ENCODE measurements at places on chromosomes 6 and 20.

- no peak for DNase-seq
Measured at GRCh38 chr20:32248043-32248442, 29.4 kb upstream of the KIF3B start.

- DNase-seq: no peak
Measured at GRCh38 chr6:44457596-44457995, 70.1 kb downstream of the CDC5L start.

- no peak for DNase-seq
Measured at GRCh38 chr6:62707156-62707555, 421.1 kb upstream of the KHDRBS2 start.

- DNase-seq: no peak
Measured at GRCh38 chr6:4345543-4345942, 210.2 kb upstream of the ECI2 start.

- no peak for DNase-seq
Measured at GRCh38 chr6:144655376-144655775, 370.2 kb downstream of the UTRN start.

DNA sequence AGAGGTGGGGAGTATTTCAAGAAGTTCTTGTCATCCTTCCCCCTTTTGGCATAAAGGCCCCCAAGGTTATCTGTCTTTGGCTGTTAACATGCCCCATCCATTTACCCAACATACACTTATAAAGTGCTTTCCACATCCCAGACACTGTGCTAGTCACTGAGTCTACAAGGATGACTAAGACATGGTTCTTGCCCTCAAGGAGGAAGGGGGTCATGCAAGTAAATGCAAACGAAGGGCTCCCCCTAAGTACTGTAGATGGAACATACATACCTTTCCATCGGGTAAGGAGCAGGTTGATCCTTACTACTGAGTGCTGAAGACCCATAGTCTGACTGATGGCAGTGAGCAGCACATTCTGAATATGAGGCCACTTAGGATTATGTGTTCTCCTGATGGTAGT is 38.3 kb downstream of the HECA start:
- DNase-seq: peak; percentile 50

GRCh38 chr20:60509407-60509806 is 551.2 kb downstream of the CDH26 start:
- no peak for DNase-seq

DNA sequence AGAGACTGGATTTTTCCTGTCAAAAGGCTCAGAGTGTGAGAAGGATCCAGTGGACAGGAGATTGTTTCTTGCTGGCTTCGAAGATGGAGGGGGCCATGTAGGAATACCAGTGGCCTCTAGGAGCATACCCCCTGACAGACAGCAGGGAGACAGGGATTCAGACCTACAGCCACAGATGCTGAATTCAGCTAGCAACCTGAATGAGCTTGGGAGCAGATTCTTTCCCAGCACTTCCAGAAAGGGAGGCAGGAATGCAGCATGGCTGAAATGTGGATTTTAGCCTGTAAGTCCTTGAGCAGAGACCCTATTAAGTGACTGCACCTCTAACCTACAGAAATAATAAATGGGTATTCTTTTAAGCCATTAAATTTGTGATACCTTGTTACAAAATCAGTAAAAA is 44.6 kb downstream of the STXBP5 start:
- no peak for DNase-seq

DNA sequence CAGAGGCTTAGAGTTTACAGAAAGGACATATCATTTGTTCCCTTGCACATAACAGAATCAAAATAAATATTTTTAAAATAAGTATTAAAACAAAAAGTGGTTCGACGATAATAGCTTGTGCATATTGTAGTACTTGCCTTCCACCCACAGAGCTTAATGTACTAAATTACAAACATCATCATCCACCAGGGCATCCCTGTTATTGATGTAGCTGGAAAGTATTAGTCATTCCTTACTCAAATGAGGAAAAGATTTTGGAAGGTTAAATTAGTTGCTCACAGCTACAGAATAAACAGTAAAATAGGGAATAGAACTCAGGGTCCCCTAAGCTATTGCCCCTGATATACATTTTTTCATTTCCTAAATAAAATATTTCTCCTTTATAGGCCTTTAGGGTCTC is 150.3 kb downstream of the PTPRK start:
- DNase-seq: no peak

DNA sequence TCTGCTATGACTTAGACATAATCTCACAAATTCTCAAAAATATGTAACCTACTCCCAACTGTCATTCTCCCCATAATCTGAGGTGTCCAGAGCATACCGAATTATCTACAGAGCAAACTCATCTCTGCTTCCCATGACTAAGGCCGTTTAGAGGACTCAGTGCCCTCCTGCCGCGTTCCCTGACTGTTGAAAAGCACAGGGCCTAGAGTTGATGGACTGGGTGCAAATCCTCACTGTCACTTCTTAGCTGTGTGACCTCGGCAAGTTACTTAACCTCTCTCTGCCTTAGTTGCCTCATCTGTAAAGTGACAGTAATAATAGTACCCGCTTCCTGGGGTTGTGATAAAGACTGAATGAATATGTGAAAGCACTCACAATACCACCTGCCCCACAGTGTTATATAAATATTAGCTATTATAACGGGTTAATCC is 4.7 kb upstream of the TUBB2A start:
- DNase-seq: no peak

DNA sequence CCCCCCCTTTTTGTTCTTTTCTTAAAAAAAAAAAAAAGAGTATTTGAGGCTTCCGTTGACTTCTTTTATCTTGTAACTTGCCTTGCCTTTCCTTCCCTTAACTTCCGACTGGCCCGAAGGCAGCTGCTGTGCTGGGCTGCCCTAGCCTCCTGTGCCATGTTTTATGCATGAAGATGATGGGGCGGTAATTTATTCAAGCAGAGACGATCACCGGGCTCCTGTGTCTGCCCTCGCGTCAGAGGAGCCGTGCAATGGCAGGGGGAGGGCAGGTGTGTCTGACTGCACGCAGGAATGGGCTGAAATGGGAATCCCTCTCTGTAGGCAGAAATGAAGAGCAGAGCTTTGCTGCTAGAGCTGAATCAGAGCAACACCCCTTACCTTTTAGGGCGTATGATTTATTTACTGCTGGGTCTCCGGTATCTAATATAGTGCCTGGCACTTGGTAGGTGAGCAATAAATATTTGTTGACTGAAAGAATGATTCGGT is 106.3 kb upstream of the RIPOR2 start:
- DNase-seq: peak; percentile 51

DNA sequence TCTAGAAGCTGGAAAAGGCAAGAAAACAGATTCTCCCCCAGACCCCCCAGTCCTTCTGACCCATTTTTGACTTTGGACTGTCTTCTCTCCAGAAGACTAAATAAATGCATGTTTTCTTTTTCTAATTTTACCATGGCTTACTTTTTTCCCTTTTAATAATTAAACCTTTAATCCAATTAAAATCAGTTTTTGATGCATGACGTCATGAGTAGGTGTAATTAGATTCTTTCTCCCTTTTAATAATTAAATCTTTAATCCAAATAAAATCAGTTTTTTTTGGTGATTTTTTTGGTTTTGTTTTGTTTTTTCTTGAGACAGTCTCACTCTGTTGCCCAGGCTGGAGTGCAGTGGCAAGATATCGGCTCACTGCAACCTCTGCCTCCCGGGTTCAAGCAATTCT is 13.2 kb upstream of the NCOA5 start:
- no peak for DNase-seq

GRCh38 chr20:44468044-44468782 is 7.5 kb upstream of the TTPAL start:
- no peak for DNase-seq

DNA sequence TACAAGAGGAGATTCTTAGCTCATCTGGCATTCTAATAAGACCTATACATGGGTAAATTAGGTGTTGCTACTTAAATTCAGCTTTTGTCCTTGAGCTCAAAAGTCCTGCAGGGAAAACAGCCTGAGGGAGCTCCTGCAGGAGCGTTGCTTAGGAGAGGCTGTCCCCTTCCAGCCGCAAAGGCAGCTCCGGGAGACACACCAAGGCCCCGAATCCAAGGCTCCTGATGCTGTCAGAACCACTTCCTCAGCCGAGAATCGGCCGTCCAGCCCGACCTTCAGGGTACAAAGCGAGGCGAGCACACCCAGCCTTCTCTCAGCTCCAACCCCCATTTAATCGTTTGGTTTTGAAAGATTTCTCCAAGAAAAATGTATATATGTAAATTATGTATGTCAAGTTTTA is 87.0 kb downstream of the DACT2 start:
- DNase-seq: no peak

DNA sequence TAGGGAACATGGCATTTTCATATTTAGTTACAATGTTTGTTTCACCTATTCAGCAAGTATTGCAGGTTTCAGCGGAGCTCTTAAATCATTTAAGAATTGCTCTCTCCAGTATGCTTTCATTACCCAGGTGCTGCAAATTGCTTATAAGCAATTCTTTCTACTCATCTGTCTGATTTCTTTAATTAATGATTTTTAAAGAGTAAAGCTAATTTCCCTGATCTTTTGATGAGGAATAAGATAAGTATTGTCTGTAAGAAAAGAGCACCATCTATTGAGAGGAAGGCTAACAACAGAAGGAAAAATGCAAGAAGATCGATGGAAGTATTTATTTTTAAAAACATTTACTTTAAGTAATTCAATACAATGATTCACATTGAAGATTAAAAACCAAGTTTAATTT is 2.0 kb downstream of the OPRM1 start:
- no peak for DNase-seq

GRCh38 chr6:149026530-149026942 is 279.7 kb downstream of the UST start:
- DNase-seq: no peak

DNA sequence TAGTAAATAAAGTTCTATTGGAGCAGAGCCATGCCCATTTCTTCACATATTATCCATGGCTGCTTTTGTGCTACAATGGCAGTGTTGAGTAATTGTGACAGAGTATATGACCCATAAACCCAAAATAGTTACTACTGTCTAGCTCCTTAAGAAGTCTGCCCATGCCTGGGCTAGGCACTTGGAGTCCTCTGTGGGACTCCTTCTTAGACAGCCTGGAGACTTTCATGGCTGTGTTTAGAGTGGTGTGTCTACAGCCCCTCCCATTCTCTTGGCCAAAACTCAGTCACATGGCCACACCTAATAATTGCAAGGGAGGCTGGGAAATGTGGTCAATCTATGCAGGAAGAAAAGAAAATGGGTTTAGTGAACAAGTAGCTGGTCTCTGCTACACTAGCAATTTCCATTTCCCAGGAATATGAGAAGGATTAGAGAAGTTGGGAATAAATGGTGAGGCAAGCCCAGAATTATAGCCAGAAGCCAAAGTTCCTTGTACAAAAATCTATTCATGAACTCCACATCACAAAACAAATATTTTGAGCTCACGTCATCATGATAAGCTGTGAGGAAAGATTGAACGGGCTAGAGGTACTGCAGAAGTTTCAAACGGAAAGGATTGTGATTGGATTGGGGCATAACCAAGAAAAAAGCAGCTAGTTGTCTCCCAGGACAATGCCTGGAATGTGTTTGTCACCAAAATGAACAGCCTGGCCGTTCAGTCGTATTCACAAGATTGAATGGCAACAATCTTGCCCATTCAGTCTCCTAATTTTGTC is 251.8 kb upstream of the PLN start:
- DNase-seq: no peak

GRCh38 chr20:44723391-44723790 is 8.2 kb downstream of the CCN5 start:
- DNase-seq: no peak

DNA sequence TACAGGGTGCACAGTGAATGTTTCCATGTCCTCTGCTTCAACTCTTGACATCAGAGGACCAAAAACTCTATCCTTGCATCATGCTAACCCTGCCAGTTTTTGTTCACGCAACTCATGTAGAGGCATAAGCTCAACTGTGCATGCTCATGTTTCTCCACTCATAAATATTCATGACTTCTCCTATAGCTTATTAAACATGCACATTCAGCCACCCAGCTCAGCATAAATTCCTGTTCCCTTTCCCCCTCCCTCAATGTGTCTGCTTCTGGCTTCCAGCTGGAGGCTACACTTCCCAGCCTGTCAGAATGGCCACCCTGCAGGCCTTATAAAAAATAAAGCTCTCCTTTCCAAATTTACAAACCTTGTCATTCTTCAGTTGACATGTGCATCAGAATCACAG is 154.6 kb downstream of the KIF16B start:
- no peak for DNase-seq

DNA sequence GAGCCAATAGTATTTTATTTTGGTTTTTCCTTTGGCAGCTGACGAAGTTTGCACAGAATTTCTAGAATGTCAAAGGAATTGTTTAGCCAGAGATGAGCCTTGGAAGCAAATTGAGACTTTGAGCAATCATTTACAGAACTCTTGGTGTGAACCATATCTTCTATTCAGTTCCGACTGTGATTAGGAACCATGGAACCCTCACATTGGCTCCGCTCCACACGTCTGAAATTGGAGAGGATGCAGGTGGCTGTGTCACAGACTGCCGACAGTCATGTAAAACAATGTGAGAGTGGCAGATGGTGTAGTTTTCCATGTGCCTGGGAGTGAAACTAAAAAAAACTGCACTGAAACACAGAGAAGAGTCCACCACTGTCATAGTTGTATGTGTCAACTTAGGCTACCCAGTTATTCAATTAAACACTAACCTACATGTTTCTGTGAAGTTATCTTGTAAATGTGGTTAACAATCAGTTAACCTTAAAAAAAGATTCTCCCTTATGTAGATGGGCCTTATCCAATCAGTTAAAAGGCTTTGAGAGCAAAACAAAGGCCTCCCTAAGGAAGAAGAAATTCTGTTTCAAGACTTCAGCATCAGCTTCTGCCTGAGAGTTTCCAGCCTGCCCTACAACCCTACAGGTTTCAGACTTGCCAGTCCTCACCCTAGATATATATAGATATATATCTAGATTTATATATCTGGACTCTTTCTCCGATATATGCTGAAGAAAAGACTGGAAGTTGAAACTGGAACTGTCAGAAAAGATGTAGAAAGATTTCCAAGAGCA is 3.3 kb upstream of the HMGN4 start:
- no peak for DNase-seq

- DNase-seq: no peak
Measured at GRCh38 chr6:72040111-72040510, 153.8 kb downstream of the RIMS1 start.

GRCh38 chr6:117280922-117281321 is 15.6 kb downstream of the VGLL2 start:
- no peak for DNase-seq

DNA sequence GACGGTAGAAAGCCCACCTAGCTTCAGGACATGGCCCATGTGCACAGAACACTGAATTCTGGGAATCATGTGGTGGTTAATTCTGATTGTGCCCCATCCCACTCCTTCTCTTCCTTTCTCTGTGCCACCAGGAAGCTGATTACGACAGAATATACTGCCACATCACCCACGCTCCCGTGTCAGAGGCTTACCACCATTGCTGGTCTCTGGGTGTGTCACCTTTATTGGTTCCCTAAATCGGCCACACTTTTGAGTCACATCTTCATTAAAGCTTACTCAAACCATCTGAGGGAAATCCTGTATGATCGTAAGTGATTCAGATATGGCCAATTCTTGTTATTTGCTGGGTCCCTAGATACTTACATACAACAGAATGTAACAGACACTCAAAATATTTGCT is 3.1 kb downstream of the TRMT6 start:
- no peak for DNase-seq
